RPMI7951 (cell line): ENCODE measurements at places on chromosomes 2 and 18.

DNA sequence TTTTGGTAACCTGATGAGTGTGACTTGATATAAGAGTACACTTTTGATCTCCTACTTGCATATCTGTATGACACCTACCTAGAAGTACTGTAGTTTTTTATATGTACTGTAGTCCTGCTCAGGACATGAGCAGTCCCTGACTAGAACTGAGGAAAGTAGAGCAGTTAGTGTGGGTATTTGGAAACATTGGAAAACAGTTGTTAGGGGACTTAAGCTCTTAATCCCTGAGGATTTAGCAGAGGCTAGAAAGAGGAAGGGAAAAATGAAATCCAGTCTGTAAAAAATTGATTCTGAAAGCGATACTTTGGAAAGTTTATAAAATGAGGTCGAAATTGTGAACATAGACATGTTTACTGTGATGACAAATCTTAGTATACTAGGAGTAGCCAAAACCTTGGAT, 125.6 kb downstream of the NCOA1 start:
- no peak for DNase-seq

DNA sequence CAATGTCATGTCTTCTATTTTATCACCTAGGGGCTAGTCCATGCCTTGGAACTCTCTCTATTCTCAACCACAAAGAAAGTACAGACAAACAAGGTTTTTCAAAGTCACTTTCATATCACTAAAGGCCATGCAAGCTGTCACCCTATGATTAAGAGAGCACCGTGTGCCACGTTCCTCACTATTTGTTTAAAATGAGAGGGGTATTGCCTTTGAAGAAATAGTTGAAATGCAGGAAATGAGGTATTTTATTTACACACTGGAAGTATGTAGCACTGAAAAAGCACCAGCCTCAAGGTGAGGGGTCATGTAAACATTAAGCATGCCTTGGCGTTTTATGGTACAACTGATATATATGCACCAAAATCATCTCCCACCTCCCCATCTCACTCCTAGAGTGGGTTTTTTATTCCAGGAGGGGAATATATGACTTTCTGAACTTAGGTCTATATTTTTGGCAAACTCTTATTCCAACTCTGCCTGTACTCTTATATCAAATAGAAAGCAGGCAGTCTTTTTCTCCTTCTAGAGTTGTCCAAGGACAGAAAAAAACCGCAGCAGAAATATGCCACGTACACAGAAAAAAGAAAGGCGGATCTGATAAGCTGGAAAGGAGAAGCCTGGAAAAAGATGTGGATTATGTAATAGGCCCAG, 53.5 kb downstream of the VSNL1 start:
- DNase-seq: peak; percentile 9

GRCh38 chr18:33210575-33211189, 229.8 kb downstream of the CCDC178 start:
- DNase-seq: no peak

GRCh38 chr18:32461709-32462272, 8.9 kb downstream of the GAREM1 start:
- no peak for DNase-seq

DNA sequence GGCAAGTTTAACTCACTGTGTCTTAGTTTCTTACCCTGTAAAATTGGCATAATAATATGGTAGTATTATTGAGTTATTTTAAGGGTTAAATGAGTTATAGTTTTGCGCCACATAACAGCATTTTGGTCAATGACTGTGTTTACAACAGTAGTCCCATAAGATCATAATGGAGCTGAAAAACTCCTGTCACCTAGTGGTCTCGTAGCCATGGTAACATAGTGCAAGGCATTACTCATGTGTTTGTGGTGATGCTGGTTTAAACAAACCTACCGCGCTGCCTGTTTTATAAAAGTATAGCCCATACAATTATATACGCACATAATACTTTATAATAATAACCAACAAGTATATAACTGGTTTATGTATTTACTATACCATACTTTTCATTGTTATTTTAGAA, 15.8 kb downstream of the UNC80 start:
- DNase-seq: no peak

GRCh38 chr2:133791191-133791590, 222.9 kb upstream of the NCKAP5 start:
- DNase-seq: peak; percentile 77
